ENCODE measurements at places on chromosomes 4 and X.

GRCh38 chr4:1179089-1179441 lies 6.7 kb upstream of the SPON2 start:
- no peak for DNase-seq

GRCh38 chr4:152225680-152226079 lies 310.2 kb downstream of the FBXW7 start:
- no peak for DNase-seq

DNA sequence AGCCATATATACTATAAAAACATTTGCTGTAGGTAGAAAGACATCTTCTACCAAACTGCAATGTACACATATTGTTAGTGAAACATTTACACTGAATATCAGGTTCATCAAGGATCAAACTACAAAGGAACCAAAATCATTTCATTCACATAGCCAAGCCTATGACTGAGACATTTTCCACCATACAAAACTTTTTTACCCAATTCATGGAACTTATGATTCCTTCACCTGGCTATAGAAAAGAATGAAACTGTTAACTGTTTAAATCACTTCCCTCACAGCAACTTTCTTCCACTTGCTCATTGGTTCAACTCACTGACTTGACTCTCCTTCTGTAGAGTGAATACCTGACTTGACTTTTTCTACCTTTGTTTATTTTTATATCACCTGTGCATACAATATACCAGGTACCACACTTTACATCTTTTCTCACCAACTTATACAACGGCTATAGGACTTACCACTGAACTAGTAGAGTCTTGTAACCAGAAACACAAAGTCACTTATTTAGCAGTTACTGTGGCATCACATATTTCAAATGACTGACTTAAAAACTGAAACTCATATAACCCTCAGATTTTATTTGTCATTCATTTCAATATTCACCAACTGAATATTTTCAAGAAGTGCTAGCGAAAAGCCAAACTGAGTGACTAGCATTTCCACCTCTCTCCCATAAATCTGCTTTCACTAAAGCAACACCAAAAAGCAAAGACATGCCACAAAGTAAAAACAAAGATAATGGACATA lies 30.9 kb downstream of the CAMK2D start:
- DNase-seq = no peak

- no peak for DNase-seq
Measured at GRCh38 chr4:164828955-164829354, 48.0 kb upstream of the APELA start.

GRCh38 chr4:110680265-110680664 lies 57.4 kb upstream of the PITX2 start:
- DNase-seq = no peak

GRCh38 chr4:94451051-94451694 lies 569 bp upstream of the PDLIM5 start:
- no peak for DNase-seq

GRCh38 chr4:37951461-37952352 lies 8.5 kb upstream of the PTTG2 start:
- no peak for DNase-seq

DNA sequence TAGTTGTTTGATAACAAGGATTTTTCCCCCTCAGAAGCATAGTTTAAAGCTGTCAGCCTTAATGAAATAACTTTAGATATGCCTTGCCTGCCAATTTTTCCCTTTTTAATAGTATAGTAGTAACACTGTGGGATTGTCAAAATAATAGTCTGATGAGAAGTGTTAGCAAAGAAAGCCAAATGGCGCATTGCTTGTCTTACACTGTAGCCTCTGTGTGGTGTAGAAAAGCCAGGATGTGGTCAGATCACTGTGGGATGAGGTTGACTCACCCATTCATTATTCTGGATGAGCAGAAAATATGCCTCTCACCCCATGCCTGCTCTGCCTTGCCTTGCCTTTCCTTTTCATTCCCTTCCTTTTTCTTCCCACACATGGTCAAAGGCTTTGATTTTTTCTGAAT lies 257.8 kb upstream of the NRK start:
- no peak for DNase-seq

GRCh38 chrX:48736303-48736702 lies 25.2 kb upstream of the GLOD5 start:
- DNase-seq = no peak

DNA sequence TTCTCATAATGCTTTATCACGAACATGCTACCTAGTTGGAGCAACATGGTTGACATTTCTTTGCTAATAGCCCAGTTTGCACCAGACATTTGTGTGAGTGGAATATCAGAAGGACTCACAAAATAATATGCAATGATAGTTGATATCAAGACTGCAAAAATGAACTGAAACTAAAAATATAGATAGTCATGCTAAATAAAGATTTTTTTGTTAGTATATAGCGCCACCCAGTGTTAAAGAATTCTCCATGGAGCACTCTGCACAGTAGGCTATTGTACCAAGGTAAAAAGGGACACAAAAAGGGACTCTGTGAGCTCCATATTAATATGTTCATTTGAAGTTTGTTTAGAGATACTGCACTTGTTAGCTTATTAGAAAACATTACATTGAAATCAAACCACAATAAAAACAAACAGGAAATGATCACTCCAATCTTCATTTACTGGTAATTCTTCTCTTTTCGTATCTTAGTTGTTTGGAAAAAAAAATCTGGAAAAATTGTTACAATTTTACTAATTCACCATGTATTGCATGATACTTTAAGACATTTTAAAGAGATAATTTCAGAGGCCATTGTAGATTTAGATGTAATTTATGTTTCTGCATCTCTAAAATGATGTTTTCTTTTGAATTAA lies 1509.6 kb downstream of the ADGRL3 start:
- no peak for DNase-seq

DNA sequence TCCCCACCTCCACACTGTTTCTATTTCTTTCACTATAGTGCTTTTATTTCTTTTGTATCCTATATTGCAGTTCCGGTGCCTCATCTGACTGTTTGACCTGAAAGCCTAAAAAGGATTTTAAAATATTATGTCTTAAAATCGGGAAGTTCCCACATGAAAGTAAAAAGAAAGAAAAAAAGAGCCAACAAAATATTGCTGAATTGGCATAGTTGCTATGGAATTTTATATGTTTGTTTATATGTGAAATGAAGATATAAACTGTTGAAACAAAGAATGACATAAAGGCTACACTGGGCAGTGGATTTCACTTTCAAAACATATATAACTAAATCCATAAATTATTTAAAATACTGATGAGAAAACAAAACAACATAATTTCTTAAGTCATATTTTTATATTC lies 1383.7 kb downstream of the C4orf33 start:
- no peak for DNase-seq

GRCh38 chr4:182074810-182075209 lies 168.4 kb upstream of the TENM3 start:
- DNase-seq = no peak

DNA sequence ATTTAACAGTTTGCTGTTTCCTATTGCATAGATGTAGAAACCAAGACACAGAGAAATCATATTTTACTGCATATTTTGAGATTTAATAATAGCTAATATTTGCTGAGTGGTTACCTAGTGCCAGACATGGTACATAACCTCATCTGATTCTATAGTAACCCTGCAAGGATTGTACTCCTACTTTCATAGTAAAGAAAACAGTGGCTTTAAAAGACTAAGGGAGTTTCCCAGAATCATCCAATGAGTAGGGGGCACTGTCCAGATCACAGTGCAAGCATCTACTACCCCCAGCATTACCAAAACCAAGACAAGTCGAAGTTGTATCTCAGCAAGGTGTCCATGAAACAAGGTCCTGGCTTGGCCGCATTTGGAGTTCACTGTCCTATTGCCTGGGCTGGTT lies 224.5 kb upstream of the TENM3 start:
- no peak for DNase-seq

DNA sequence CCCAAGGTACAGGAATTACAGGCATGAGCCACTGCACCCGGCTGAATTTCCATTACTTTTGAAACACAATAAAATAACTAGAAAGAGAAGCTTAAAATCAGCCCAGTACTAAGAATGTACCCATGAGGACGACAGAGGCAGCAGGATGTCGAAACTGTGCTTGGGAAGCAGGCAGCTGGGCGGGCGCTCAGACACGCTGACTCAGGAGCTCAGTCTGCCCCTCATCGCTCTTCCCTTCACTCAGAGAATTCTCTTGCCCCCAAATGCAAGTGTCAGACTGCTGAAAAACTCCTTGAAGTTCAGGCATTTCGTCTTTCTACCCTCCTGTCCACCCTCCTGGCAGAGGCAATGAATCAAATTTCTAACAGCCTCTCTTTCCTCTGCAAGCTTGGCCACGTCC lies 41.0 kb upstream of the CDKN2AIP start:
- DNase-seq = no peak

- no peak for DNase-seq
Measured at GRCh38 chr4:153988492-153989363, 199.8 kb upstream of the SFRP2 start.

DNA sequence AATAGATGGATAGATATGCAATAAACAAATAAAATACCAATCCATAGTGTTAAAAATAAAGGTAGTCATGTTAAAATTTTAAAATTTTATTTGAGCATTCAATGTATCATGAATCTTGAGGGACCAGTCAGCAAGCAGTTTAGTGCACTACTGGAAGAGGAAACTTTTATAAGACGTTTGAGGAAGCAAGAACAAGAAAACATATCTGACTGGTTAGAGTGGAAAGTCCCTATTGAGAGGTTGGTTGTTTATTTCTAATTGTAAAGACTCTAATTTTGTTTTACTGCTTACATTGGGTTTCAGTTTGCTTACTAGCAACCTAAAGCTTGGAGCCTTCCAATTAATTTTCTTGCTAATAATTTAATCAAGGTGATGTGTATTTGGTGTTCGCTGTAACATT lies 786.2 kb downstream of the RAB28 start:
- DNase-seq = no peak

DNA sequence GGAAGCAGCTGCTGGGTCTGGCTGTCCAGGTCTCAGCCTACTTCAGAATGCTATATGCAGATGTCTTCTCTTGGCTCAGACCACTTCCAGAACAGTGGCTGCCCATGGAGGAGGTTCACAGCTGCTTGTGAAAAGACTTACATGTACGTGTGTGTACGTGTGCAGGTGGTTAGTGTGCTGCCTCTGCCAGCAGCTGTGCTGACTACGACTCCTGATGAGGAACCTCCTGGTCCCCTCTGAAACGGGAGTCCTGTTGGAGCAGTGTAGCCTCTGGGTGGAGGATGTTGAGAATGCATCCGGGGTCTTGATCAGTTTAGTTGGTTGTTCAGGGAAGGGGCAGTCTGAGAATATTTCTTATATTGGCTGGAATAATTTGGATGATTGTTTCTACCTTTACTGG lies 155.9 kb upstream of the WDR1 start:
- DNase-seq = no peak

GRCh38 chr4:69120870-69121269 lies 24.6 kb downstream of the UGT2B7 start:
- DNase-seq = no peak

GRCh38 chrX:82127228-82128123 lies 925.6 kb downstream of the SH3BGRL start:
- DNase-seq = no peak

DNA sequence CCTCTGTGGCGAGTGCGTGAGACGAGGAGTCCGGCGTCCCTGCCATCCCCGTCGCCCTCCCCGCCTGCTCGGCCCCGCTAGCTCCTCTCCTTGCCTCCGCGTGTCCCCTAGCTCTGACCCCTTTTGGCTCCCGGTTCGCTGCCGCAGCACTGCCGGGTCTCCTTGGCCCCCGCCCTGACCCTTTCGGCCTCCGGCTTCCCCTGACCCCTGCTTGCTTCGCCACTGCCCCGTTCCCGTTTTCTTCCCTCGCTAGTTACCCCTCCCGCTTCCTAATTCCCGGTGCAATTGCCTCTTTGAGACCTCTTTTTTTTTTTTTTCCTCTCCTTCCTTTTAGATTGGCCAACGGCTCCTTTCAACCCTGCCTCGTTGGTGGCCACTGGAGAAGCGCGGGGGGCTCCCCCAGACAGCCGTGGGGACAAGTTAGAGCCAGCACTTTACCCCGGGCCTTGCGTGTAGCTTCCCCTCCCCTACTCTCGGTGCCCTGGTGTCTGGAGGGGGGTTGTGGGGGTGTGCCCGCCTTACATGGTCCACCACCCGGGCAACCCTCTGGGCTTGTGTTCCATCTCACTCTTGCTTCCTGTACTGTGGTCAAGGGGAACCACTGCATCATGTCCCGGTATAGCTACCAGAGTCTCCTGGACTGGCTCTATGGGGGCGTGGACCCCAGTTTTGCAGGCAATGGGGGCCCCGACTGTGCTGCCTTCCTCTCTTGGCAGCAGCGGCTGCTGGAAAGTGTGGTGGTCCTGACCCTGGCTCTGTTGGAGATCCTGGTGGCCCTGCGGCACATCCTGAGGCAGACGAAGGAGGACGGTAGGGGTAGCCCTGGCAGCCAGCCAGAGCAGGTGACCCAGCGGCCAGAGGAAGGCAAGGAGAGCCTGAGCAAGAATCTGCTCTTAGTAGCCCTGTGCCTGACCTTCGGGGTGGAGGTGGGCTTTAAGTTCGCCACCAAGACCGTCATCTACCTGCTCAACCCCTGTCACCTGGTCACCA lies 548 bp downstream of the TMEM164 start:
- no peak for DNase-seq

DNA sequence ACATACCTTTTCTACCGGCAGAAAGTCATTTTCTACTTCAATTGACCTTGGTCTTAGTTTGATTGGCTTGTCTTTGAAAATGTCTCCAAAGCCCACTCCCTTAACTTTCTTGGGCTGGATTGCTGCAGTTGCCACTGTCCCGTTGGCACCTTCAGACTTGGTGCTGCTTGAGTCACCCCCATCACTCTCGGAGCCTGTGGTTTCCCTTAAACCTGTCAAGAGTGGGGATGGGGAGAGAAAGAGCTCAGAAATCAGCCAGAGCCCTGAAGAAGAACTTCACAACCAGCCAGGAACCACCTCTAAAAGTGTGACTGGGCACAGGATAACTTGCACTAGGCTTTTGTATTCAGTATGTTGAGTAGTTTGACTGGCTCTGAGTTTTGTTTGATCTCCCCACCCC lies 168.5 kb upstream of the MAP3K15 start:
- no peak for DNase-seq

DNA sequence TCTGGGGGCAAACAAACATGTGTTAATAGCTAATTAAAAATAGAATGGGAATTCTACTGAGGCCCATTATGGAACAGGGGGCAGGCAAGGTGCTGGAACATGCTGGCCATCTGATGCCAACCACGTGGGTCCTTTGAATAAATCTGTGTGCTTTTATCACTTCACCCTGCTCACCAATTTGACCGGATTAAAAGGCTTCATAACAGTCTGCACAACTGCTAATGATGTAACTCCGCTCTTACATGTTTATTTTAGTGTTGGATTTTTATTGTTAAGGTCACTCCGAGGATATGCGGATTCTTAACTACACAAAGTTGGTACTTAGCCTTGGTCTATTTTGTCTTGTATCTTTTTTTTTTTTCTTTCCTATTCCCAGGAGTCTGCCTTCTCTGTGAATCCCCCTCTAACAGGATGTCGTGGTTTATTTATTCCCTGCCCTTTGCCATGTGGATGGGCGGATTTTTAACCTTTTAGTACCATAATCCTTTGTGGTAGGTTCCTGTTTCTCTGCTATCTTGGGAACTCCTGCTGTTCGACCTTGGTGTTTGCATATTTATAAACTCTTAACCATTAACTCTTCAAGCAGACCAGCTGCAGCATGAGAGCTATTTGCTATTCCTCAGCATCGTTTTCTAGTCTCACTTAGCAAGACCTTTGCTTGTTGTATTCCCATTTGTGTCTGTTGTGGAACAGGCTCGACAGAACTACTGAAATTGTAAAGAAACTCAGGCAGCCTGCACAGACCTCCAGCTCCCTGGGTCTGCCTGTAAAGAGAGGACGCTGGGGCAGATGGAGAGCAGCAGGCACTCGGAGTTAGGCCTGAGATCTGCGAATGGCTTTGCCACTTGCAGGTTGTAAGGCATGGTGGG lies 38.0 kb downstream of the TRIM2 start:
- no peak for DNase-seq

- DNase-seq = no peak
Measured at GRCh38 chrX:79570524-79571240, 203.5 kb upstream of the ITM2A start.

Measured in anterior cingulate cortex (tissue), 58 donors.